ENCODE measurements at places on chromosomes 11 and 22. TPM values are rescaled to one million over a fixed set of nuclear protein-coding genes. Genes with fewer than 3 reads are reported as not detected.
A peak's percentile ranks its signal among the peaks of the same experiment; 100 is the strongest.

MTMR2 gene
- 20.8 TPM for total RNA-seq

- no peaks in the 10 kb centered on the region for H3K36me3 ChIP-seq
- H3K27me3 ChIP-seq = no peaks in the 10 kb centered on the region
- H3K27ac ChIP-seq = peak overlapping the region; percentile 96
These were observed 844 bp downstream of the APOL6 start for GRCh38 chr22:35649026-35649553.

GRCh38 chr11:32334822-32335221, 100.5 kb downstream of the WT1 start:
- H3K4me3 ChIP-seq = no peak overlapping the region
- no peak overlapping the region for H3K27ac ChIP-seq
- DNase-seq = no peak

DEUP1 gene
- not detected for total RNA-seq

PACSIN3 gene
- 0.34 TPM for total RNA-seq

DNA sequence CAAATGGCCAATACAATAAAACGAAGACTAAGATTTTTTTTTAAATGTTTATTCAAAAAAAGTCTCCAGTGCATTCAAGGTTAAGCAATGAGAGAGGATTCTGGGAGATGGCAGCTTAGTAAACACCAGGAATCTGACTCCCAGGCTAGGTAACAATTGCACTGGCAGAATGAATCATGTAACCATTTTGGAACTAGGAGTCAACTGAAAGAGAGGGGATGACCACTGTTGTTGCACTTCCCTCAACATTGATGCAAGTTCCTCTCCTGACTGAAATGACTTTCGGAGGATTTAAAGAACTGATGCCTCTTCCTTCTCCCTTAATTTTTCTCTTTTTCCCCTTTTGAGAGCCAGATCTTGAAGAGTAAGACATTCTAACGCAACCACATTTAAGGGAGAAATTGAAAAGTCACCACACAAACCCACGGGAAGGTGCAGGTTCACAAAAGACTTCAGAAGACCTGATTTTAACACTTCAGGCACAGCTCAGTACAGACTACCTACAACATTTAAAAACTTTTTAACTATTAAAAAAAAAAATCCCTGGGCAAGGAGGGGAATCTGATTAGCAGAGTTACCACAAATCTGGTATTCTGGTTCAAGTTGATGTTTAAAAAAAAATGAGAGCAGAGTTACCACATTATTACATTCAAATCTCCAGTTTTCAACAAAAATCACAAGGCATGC, 56.8 kb downstream of the FCHSD2 start:
- H3K36me3 ChIP-seq = no peaks in the 10 kb centered on the region
- H3K27ac ChIP-seq = no peak overlapping the region
- H3K27me3 ChIP-seq = no peaks in the 10 kb centered on the region
- no peaks in the 10 kb centered on the region for H3K4me1 ChIP-seq
